ENCODE measurements at places on chromosomes 6 and 20.

DNA sequence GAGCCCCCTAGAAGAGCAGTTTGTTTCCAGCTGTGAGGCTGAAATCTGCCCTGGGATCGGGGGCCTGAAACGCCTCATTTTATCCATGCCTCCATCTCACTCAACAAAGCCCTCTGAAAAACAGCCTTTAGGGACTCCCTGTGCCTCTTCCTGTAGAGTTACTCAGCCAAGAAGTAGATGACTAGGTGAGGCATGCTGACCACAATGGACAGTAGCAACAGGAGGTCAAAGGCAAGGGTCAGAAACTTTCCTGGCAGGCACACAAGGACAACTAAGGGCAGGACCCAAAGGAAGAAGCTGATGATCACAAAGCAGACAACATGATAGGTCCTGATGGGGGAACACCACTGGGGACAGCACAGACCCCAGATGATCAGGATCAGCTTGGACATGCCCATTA is 12.8 kb downstream of the MAS1L start:
- no peak for DNase-seq

- DNase-seq, result no peak
Measured at GRCh38 chr6:70863343-70863742, 93.5 kb downstream of the B3GAT2 start.

GRCh38 chr6:150118203-150118602 is 24.6 kb upstream of the PPP1R14C start:
- DNase-seq, result no peak

DNA sequence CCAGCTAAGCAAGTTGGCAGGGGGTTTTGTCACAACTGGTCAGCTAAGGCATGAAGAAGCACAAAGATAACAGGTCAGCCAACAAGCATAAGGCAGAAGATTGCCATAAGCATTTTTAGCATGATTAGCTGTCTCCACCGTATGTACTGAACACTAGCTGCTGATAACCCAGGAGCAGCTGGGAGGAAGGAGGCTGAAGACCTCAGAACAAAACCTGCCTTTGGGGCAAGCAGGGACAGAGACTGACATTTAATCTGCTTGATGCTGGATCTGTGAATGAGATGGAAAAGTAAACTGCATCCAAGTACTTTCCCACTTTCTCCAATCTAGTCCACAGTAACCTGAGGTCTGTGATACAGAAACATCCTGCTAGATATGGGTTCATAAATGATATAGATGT is 353.0 kb upstream of the MAP3K7 start:
- DNase-seq, result no peak

DNA sequence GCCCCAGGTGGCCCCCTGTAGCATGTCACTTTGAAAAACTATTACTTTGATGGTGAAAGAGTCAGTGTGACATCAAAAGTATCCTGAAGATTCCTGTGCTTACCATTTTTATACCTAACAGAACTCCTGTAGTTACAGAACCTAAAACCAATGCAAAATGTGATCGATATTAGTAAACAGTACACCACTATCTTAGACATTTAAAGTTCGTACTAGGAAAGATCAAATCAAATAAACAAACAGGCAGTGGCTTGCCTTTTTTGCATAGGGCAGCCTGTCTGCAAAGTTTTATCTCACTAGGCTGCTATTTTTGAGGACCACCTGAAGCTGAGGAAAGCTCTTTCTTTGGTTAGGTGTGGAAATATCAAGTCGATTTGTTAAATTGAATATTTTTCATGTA is 944.0 kb upstream of the CITED2 start:
- DNase-seq, result no peak

GRCh38 chr6:1841136-1841535 is 231.4 kb downstream of the FOXC1 start:
- DNase-seq, result no peak

GRCh38 chr6:37435373-37435772 is 2.4 kb downstream of the CMTR1 start:
- DNase-seq, result no peak

DNA sequence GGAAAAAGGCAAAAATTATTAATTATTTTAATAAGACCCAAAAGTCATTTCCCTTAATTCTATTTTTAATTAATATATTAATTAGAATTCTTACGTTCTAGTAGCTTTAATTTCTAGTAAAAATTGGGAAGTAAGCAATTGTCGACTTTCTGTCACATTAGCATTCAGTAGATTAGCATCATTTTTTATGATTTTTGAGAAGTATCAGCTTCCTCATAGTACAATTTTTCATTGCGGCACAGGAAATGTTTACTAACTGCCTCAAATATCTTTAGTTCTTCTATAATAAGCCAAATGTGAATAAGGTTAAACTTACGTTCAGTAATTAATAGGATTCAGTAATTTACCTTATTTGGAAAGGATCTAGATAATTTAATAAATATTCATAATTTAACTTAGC is 687.4 kb downstream of the EPM2A start:
- no peak for DNase-seq

- no peak for DNase-seq
Measured at GRCh38 chr20:42587427-42587826, 602.3 kb downstream of the PTPRT start.

DNA sequence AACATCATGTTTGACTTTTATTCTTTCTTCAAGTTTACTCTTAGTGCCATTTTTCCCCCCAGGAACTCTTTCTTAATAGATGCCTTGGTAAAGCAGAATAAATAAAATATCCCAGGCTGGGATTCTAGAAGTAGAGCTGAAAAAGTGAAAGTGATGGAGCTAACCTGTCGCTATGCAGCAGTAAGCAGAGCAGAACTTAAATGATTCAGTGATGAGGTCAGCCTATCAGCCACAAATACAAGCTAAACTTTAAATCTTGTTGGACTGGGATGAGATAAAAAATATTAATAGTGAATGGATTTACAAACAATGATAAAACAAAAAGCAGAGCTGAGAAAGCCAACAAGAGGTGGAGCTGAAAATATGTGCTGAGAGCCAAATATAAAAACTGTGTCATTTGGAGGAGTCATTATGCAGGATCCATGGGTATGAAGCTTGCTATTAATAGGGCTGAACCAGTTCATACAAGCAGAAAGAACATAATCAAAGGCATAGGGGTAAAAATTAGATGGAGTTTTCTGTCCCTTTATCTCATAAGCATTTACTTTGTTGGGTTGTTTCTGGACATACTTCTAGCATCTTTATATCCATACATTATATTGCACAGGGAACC is 877.8 kb downstream of the EPHA7 start:
- DNase-seq, result no peak

DNA sequence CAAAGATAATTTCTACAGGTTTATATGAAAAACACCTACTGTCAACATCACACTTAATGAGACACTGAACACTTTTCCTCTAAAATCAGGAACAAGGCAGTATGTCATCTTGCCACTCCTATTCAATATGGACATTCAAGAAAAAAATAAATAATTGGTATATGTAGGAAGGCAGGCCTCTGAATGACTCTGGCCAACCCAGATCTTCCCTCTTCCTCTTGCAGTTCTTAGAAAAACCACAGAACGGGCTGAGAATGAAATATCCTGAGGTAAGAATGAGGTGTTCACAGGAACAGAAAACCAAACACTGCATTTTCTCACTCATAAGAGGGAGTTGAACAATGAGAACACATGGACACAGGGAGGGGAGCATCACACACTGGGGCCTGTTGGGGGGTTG is 1207.2 kb upstream of the CITED2 start:
- no peak for DNase-seq

- no peak for DNase-seq
Measured at GRCh38 chr6:13099771-13100170, 228.6 kb downstream of the TBC1D7 start.

DNA sequence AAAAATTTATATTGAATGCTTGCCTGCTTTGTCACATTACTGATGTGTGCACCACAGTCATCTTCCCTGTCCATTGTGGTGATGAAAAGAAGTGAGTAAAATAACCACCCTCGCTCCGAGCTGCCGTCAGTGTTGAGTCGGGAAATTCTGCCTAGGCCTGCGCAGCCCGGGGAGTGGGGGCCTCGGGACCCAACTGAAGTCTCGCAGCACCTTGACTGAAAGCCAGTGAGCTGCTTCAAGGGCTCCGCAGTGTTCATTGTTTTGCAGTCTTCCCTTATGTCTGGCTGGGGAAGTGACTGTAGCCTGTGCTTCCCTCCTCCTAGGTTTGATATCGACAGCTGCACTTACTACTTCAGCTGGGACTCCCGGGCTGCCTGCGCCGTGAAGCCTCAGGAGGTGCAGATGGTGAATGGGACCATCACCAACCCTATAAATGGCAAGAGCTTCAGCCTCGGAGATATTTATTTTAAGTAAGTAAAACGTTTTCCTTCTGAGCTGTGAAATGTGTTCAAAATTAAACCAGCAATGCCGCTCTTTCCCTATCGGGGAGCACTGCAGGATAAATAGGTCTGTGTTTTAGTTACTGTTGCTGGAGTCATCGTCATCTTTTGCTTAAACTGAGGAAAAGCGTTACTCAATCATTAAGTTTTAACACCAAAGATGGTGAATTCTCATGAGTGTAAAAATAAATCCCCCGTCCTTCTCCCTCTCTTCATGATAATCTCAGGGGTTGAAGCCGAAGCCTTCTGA is 32.7 kb upstream of the SLC22A1 start:
- no peak for DNase-seq

DNA sequence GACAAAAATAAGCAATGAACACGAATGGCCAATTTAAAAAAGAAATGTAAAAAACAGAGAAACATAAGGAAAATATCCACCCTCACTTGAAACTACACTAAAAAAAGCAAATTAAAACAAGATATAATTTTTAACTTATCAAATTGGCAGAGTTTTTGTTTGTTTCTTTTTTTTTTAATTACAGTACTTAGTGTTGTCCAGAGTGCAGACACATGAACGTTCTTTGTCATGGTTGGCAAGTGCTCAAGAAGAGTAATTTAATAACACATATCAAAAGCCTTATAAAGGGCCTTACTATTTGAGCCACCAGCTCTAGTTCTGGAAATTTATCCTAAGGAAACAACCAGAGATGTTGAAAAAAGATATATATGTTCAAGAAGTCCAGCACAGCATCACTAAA is 142.3 kb downstream of the ATXN1 start:
- no peak for DNase-seq
